Nephron progenitor cell (in vitro differentiated cells): ENCODE measurements at places on chromosomes 5 and 9.

DNA sequence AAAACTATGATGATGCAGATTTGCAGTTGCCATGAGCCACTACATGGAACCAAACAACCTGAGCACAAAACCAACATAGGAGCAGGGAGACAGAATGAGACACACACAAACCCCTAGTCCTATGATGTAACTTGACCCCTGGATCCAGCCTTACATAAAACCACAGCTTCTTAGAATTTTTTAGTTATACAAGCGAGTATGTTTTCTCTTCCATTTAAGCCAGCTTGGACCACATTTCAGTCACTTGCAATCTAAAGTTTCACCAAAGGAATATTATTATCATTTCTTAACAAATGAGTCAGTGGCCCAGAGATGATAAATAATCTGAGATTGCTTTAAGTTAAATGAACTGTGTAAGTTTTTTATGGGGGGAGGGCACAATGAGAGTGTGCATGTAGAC lies 6.8 kb downstream of the SPOCK1 start:
- no peak for DNase-seq

DNA sequence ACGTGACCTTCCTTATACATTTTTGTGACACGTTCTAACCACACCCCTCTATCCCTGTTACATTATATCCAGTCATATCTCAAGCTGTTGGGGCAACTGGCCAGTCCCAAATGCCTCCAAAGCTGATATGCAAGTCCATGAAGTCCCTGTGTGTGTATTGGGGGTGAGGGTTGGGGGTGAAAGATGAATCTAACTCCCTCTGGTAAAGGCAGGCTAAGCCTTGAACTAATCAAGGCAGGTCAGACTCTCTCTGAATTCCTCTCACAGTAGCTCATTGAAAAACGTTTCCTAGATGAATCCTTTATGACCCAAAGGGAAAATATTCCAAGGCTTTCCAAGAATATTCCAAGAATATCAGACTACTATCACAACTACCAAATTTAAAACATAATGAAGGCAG lies 174.4 kb downstream of the MUSK start:
- no peak for DNase-seq

- DNase-seq: peak; percentile 38
These were observed 1.2 kb upstream of the GALNT10 start for GRCh38 chr5:154189256-154189818.

GRCh38 chr5:92641031-92641962 lies 939.7 kb downstream of the NR2F1-AS1 start:
- peak; percentile 24 for DNase-seq

DNA sequence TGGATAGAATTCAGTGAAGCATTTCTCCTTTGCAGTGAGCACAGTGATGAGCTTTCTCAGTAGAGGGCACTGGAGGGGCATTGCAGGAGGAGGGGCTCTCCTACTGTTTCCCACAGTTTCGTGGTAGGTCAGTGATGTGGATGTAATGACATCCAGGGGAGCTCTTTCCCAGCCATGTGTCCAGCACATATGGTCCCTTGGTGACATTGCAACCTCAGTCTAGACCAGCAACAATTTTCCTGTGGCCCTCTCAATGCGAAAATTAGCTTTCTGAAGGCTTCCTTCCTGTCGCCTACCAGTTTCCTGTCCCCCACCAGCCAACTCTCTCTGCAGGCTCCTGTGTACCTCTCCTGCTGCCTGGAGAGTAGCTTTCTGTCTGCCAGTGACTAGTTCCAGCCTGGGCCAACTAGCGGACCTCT lies 6.9 kb upstream of the PDCL start:
- no peak for DNase-seq

GRCh38 chr9:27421577-27421976 lies 102.5 kb upstream of the IFNK start:
- no peak for DNase-seq

DNA sequence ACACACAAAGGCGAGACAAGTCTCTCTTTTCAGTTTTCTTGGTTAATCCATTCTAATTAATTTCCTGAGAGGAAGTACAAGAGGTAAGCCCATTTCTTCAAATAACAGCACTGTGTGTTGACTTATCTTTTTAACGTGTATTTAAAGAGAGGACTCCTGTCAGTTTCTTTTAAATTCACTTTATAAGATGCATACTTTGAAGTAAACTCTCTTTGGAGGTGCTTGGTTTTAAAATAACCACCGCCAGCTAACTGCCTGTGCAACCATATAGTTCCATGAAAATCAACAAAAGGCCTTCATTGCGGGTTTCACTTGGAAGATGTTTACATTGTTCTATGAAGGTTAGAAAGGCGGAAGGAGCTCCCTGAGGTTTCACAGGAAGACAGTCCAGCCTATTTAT lies 13.1 kb upstream of the SERINC5 start:
- DNase-seq: no peak

DNA sequence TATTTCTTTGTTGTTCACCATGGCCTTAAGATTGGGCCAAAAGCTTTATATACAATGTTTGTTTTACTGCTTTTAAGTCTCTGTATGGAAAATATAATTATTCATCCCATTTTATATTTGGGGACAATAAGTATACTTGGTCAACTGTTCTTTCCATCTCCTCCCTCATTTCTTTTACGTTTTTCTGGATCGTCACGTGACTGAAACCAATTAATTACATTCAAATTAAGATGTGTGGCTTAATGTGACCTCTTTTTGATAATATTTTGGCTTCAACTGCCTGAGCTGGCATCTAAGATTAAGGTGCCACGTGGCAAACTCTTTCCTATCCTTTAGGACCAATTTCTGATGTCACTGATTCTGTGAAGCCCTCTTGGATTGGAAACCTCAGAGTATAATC lies 250.1 kb upstream of the SGCD start:
- no peak for DNase-seq

DNA sequence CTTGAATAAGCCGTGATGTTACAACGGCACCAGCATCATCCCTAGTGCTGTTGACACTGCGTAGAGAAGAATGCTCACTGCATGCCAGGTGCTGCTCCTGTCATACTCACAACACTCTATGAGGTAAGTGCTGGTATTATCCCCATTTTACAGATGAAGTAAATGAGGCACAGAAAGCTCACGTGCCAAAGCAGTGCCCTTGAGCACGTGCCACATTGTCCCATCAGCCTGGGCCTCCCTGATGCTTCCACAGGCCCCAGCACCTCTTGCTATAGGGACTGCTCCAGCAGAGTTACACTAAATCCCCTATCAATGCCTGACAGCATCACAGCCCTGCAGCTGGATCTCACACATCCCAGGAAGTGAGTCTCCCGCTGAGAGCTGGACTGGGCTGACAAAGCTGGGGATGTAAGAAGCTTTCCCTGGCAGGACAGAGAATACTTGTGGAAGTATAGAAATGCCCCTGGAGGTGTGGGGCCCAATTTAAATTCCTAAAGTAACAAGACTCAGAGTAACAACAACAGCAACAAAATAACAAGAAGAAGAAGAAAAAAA lies 216.1 kb downstream of the FSTL4 start:
- no peak for DNase-seq

DNA sequence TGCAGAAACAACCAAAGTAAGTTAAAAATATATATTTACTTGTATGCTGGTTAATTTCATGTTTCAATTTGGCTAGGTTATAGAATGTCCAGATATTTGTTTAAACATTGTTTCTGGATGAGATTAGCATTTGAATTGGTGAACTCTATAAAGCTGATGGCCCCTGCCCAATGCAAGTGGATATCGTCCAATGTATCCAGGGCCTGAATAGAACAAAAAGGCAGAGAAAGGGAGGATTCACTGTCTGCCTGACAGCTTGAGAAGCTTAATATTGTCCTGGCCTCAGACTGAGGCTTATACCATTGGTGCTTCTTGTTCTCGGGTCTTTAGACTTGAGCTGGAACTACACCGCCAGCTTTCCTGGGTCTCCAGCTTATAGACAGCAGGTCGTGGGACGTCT lies 446.7 kb upstream of the ACTBL2 start:
- DNase-seq: no peak

DNA sequence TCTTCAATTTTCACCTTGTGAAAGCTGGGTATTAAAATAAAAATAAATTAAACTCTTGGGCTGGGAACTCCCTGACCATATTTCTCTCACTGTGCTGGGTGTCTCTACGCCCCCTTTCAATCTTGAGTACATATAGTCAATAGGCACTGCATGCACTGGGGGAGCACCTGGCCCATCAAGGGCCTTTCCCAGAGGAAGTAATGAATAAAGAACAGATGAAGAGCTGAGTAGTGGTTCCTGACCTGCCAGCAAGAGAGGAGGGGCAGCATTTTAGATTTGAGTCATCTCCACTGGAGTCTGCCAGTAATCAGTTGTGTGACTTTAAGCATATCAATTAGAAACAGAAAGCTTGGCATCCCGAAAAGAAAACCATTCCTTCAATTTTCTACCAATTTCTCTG lies 6.2 kb downstream of the MAPKAP1 start:
- no peak for DNase-seq

GRCh38 chr9:75715360-75715759 lies 175.1 kb upstream of the PCSK5 start:
- no peak for DNase-seq

- DNase-seq: no peak
These were observed 40.2 kb upstream of the ZNF354A start for GRCh38 chr5:178770621-178771020.

- no peak for DNase-seq
These were observed 52.8 kb downstream of the PRRT1B start for GRCh38 chr9:131598121-131598520.

DNA sequence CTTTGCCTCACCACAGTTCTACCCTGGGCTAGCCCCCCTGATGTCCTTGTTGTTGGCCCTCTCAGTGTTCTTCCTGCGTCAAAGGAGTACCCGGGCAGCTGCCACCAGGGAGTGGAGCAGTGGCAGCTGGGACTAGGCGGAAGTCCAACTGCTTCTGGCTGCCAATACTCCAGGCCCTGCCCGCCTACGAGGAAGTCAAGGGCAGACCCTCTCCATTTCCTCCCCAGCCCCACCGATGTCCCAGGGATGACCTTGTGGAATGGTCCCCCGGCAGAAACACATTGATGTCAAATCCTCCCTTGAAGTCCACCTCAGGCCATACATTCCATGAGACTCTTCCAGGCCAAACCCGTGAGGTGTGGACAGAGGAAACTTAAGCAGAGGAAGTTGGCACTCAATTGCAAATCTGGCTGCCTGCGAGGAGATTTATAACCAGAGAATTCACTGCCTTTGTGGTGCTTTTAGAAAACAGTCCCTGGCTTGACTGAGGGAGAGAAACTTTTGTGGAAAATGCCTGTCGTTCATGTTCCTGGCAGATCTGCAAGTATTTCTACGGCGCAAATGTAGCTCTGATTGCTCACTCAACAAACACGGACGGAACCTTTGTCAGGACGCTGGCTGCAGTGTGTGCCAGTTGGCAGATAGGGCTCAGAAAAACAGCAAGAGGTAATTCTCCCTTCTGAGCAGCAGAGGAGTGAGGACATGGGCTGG lies 339.7 kb downstream of the RAB3C start:
- DNase-seq: no peak

GRCh38 chr9:92392690-92393089 lies 11.7 kb downstream of the OGN start:
- DNase-seq: no peak

DNA sequence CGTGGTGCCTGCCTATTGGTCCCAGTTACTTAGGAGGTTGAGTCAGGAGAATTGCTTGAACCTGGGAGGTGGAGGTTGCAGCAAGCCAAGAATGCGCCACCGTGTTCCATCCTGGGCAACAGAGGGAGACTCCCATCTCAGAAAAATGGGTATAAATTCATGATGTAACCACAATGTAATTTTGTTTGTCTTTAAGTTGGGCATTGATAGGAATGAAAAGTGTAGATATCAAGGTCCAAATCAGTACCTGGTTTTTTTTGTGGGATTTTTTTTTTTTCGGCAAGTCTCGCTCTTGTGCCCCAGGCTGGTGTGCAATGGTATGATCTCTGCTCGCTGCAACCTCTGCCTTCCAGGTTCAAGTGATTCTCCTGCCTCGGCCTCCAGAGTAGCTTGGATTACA lies 7.4 kb downstream of the NPM1 start:
- no peak for DNase-seq

- DNase-seq: no peak
These were observed 357.6 kb upstream of the RPS23 start for GRCh38 chr5:82635561-82636288.

- DNase-seq: no peak
These were observed 45.2 kb upstream of the RAD23B start for GRCh38 chr9:107237873-107238272.

DNA sequence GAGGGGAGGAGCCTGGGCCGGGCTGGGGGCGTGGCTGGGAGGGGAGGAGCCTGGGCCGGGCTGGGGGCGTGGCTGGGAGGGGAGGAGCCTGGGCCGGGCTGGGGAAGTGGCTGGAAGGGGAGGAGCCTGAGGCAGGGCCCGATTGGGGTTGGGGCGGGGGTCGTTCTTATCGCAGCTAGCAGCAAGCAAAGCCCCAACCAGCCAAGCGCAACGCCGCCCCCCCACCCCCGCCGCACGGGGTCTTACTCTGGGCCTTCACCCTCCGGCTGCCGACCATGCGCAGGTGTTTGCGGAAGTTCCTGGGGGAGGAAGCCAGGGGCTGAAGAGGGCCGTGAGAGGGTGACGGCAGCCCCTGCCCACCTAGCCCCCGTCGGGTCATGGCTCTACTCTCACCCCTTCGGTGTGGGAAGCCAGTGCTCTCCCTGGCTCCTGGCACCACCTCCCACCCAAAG lies 5.0 kb downstream of the NSMF start:
- peak; percentile 71 for DNase-seq

DNA sequence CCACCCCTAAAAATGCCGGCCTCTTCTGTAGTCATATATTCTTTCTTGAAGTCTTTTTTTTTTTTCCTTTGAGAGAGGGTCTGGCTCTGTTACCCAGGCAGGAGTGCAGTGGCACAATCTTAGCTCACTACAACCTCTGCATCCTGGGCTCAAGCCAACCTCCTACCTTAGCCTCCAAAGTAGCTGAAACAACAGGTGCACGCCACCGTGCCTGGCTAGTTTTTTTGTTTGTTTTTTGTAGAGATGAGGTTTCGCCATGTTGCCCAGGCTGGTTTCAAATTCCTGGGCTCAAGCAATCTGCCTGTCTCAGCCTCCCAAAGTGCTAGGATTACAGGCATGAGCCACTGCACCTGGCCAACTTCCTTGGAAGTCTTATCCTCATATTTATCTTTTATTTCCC lies 19.1 kb downstream of the SREK1IP1 start:
- DNase-seq: no peak

- DNase-seq: no peak
These were observed 381.1 kb downstream of the MAN2A1 start for GRCh38 chr5:110070836-110071235.

- DNase-seq: no peak
These were observed 52.4 kb upstream of the PSD2 start for GRCh38 chr5:139743001-139743771.

DNA sequence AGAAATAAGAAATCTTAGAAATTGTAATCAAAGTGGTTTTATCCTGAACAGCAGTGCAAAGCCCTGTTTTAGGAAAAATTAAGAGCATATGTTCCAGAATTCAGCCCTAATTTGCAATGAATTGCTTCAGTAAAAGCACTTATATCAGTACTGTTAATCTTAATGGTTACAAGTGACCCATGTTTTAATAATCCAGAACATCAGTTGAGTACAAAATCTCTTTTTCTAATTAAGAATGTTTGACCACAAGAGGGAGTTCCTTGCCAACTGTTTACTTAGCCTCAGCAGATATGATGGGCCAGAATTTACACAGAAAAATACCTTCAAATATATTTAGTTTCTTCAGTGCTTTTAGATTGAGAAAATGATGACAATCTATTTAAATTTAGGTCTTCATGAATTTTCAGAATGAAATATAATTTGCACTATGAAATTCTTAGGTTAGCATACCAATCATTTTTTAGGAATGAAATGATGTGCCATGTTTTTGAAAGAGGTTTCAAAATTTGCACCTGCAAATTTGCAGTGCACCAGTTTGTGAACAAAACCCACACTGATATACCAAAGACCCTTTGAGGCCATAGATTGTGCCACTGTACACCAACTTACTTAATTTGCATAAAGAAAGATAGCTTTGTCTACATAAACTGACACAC lies 926.3 kb upstream of the ARRDC3 start:
- no peak for DNase-seq
